BJ (cell line): ENCODE measurements at places on chromosomes 1 and 21.

GRCh38 chr1:34060901-34061415 lies 104.1 kb downstream of the CSMD2 start:
- DNase-seq = no peak

DNA sequence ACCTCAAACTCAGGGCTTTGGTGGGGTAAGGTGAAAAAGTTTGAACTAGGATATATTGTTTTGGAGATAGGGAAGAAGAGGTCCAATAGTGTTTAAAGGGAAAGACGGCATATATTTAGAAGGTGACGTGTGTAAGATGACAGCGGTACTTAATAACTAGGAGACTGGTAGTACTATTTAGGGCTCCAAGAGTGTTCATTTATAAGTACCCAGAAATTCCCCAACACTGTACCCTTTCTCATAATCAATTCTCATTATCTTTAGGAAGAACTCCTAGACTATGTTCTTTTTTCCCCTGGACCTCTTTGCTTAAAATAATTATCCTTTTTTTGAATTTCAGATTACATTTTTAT lies 1.5 kb downstream of the LYPLAL1 start:
- no peak for DNase-seq

DNA sequence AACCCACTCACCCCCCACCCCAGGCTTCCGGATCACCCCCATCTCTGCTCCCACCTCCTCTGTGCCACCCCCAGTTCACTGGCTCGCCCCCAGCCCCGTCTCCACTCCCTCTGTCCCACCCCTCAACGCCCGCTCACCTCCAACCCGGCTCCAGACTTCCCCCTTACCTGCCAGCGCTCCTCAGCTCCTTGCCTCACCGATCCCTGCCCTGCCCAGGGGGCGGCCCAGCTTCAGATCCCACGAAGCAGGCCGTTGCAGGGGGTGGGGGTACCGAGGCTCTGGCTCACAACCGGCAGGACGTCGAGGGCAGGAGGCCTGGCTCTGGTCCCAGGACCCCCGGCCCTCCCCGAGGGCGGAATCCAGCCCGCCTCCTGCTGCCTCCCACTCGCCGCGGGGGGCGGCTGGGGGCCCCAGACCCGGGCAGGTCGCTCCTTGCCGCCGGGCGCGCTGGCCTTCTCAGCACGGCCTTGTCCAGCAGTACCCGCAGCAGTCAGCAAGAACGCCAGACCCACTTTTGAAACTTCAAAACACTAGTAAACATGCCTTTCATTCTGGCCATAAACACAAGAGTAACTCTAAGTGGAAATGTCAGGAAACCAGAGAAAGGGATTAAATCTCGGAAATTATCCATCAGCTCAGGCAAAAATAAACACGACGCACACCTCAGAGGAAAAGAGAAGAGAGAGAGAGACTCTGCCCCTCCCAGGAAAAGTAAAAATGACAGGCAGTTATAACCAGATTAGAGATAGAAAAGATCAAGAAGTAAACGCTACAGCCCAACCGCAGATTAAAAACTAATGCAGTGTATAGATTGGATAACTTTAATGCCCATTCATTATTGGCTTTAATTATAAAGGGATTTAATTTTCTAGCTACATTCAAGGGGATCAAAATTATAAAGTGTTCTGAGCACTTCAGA lies 1.0 kb upstream of the FAM89A start:
- DNase-seq = no peak

GRCh38 chr1:6942990-6943389 lies 157.7 kb downstream of the CAMTA1 start:
- DNase-seq = no peak

DNA sequence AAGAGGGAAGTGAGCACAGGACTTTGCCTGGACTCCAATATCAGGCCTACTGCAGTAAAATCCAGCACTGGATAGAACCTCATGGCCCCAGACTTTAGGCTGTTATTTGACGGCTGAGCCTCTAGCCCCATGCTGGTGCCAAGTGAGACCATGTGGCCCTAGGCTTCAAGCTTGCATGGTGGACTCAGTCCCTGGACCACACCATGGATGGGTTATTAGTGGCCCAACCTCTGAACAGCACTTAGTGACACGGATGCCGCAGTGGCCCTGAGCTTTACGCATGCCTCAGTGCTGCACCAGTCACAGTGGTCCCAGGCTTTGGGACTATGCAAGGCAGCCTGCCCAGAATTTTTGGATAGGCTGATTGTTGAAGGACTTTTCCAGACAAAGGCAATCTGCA lies 13.0 kb downstream of the IFI44L start:
- DNase-seq = no peak

- no peak for DNase-seq
Measured at GRCh38 chr1:208449951-208450350, 205.8 kb upstream of the PLXNA2 start.

DNA sequence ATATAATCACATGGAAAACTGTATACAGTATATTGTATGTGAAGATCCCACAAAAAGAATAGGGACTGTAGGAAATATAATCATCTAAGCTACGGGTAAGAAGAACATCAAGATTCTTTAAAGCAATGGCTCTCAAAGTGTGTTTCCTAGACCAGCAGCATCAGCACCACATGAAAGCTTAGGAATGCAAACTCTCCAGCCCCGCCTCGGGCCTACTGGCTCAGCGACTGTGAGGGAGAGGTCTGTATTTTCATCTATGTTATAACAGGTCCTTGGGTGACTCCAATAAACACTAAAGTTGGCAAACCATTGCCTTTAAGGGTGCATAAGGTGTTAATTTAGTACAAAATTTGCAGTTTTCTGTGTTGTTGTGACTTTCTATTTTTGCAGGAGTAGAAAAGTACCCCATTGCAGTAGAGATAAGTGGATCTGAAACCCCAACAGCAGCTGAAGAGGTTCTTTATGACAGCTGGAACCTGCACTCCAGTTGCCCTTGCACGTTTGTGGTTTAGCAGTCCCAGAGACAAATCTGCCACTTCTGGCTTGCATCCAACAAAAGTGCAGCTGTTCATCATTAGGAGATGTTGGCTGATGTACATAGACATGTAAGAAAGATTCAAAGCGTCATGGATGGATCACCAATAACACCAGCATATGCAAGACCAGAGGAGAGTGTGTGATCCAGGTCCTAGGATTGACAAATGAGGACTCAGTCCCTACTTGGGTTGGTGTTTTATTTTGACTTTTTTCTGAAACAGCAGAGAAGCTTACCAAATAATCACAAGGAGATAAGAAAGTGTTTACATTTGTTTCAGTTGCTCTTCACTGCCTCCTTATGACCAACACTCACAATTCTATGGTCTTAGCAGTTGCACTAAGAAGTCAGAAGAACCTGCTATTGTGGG lies 15.9 kb upstream of the IFNAR1 start:
- no peak for DNase-seq

DNA sequence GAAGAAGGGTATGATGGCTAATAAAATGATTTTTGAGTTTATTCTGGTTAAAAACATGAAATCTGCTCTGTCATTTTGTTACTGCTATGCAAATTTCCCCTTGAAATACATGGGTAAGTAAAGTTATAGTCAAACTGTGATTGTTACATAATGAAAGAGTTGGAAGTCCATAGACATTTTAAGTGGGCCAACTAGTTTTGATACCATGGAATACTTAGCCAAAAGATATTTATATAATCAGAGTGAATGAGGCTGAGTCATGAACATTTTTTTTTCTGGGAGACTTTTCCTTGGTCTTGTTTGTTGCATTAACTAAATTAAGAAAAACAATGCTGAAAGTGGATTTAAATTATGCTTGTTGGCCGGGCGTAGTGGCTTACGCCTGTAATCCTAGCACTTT lies 58.2 kb upstream of the MPC2 start:
- DNase-seq = no peak

- DNase-seq = no peak
Measured at GRCh38 chr1:58718435-58718834, 18.6 kb upstream of the MYSM1 start.

DNA sequence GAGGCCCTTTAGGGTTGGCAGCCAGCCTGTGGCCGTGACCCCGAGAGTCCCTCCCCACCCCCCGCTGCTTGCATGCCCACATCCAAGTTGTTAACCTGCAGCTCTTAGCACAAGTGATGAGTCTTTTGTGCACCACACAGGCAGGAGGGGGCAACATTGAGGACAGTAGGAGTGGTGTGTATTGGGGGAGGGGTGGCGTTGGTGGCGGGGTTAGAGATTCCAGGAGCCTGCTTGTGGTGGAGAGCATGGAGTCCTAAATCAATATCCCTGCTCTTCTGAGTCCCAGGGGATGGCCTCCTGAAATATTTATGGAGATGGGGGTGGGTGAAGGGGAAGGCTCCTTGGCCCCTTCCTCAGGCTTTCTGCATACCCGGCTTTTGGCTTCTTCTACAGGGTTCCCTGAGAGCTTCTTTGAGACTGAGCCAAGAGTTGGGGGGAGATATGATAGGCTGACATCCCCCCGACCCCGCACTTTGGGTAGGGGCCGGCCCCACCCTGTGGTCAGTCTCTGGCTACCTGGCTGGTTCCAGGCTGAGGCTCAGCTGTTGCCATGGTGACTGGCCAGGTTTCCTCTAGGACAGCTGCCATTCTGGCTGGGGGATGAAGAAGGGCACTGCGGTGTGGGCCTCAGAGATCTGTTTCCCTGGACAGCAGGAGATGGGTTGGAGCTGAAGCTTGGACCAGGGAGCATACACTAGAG lies 5.0 kb downstream of the CHRNB2 start:
- no peak for DNase-seq

DNA sequence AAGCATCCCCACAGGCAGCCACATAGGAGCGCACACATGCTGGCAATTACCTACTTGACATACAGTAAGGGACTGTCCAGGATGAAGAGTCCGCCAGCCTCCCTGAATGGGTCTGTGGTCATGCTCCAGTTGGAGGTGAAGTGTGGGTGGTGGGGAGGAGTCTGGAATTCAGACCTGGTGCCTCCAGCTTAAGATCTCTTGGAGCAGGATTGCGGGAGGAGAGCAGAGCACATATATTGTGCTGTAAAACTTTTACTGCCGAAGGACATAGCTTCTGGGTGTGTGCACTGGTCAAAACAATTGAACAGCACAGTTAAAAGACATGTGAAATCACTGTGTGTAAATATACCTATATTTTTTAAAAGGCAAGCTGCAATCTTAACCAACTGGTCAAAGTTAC lies 17.9 kb downstream of the STK40 start:
- no peak for DNase-seq

DNA sequence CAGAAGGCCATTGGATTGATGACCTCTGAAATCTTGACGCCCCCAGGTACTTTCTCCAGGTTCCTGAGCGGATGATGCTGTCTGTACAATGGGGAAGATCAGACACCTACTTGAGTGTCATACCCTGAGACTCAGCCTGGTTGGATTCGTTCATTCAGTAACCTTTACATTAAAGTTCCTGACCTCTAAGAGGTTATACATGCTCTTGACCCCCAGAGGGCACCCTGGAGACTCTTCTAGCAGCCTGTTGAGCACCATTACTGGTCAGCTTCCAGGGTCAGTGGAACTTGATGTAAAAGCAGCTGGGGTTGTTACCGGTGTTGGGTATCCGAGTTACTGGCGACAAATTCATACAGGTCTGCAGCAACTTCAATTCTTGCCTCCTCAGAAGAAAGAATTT lies 114.3 kb upstream of the ZNF678 start:
- no peak for DNase-seq
